Effector CD4-positive, alpha-beta T cell (primary cell): ENCODE measurements at places on chromosomes 7 and 10.

- DNase-seq, result no peak
Measured at GRCh38 chr10:74055383-74056049, 57.6 kb downstream of the VCL start.

DNA sequence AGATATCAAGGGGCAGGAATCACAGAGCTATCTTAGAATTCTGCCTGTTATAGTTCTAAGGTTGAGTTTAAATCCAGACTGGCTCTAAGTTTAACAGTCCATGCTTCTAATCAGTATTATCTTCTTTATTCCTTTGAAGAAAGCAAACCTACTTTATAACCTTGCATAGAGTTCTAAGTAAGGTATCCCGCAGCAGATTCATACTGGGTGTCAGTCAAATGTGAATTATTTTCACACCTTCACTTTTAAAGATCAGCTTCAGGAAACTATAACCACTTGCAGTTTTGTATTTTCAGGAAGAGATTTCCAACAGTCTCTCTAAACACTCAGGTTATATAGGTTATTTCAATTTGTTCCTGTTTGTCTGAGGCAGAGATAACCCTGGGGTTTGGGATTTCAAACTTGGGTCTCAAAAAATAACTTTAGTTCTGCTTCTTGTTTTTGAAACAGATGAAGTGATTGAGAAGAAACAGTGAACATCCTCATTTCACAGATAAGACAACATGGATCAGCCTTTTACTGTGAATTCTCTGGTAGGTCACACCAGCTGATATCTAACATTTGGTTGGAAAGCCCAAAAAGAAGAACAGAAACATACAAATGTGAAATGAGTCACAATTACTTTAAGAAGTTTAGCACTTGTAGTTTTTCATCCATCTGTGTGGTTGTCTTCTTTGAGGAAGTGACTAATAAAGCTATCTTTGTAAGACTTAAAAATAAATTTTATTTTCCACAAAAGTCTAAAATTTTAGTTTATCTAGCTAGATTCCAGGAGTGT is 21.4 kb downstream of the STAMBPL1 start:
- DNase-seq, result no peak

GRCh38 chr10:119176166-119176565 is 2.4 kb downstream of the PRDX3 start:
- no peak for DNase-seq

DNA sequence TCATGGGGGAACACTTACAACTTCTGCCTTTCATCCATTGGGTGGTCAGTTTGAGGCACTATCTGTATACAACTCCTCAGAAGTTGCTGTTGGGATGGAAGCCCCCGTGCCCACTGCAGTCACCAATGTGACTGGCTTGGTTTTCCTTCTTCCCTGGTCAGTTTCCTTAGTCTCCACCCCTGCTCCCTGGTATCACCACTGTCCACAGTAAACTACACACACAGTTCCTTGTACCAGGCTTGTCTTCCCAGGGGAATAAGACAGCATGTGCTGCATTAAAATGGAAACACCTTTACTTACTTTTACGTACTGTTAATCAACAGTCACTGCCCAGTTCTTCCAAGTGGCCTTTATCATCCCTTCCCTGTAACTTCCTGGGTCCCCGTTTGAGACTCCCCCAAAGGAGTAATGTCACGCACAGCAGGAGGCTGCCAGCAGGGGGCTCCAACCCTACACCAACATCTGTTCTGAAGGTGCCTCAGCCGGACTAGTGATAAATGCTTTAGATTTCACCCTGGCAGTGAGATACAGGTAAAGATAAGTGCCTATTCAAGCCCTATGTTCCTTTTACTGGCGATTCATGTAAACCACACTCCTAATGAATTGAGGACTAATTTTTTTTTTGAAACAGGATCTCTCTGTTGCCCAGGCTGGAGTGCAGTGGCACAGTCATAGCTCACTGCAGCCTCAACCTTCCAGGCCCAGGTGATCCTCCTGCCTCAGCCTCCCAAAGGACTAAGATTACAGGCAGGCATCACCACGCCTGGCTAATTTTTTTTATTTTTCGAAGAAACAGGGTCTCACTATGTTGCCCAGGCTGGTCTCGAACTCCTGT is 45.3 kb upstream of the PIK3AP1 start:
- peak; percentile 68 for DNase-seq

GRCh38 chr7:37751096-37751495 is 67.5 kb downstream of the GPR141 start:
- DNase-seq, result no peak

GRCh38 chr10:129941199-129942018 is 22.7 kb downstream of the EBF3 start:
- no peak for DNase-seq

DNA sequence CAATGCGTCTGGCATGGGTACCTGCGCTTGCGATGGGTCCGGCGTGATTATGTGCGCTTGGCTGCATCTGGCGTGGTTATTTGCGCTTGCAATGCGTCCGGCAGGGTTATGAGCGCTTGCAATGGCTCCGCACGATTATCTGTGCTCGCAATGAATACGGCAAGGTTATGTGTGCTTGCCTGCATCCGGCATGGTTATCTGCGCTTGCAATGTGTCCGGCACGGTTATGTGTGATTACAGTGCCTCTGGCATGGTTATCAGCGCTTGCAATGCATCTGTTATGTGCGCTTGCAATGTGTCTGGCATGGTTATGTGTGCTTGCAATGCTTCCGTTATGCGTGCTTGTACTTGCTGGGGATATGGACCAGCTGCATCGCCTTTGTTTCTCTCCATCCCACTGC is 37.7 kb downstream of the RBAK start:
- no peak for DNase-seq

- DNase-seq, result no peak
Measured at GRCh38 chr10:44198780-44199097, 186.2 kb downstream of the CXCL12 start.

GRCh38 chr7:14197280-14197679 is 207.8 kb upstream of the ETV1 start:
- no peak for DNase-seq

- no peak for DNase-seq
Measured at GRCh38 chr7:100509231-100509630, 25.5 kb downstream of the NYAP1 start.

DNA sequence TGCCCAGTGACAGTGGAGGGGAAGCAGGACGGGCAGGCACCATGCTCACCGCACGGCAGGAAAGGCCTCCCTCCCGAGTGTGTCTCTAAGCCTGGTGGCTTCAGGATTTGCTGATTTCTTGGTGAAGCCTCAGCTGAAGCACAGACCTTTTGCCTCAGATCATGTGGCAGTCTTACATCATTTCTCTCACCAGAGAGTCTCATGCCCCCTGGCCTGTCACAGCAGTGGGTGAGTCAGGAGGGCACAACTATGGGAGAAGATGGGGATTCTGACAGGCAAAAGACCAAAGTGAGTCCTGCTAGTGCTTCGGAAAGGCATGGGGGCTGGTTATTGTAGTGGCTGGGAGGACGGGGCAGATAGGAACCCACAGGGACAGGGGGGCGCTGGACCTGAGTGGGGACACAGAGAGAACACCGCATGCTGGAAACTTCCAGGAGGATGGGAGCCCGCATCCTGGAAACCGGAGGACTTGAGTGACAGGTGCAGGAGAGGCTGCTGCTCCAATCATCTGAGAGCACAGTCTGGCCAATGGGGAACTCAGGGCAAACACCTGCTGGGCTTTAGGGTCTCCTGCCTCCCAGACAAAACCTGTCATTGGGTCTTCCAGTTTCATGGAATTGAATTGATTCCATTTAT is 166.8 kb downstream of the ADARB2 start:
- DNase-seq, result no peak

DNA sequence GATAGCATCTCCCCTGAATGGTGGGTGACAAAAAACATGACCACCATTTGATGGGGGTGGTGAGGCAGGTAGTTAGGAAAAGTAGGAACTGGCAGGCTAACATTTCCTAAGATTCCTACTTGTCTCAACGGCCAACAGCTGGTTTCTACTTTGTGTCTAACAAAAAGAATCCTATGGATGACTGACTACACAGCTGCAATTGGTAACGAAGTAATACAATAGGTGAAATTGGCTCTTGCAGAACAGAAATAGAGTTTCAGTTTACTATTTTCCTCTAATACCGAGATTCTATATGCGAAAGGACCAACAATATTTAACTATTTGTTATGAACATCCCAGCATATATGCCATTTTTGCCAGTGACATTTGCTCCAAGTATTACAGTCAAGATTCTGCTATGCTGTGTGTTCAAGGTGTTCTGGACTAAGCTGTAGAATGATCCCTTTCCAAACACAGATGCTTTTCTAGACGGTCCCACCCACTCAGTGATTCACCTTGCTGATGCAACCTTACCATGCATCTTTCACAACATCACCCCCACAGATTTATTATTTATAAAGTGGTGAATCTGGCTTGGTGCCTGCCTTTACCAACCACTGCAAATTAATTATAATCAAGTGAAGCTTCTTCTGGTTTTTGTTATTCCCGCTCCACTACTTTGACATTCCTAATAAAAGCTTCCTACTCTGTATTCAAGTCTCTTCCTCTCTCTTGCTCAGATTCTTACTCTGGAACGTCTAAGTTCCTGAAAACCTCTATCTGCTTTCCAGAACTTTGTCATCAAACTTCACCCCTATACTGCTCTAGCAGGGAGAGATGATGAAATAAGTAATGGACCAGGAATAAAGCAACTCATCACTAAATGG is 16.8 kb downstream of the BBIP1 start:
- DNase-seq, result no peak

- DNase-seq, result no peak
Measured at GRCh38 chr7:82729172-82730030, 285.8 kb upstream of the CACNA2D1 start.

DNA sequence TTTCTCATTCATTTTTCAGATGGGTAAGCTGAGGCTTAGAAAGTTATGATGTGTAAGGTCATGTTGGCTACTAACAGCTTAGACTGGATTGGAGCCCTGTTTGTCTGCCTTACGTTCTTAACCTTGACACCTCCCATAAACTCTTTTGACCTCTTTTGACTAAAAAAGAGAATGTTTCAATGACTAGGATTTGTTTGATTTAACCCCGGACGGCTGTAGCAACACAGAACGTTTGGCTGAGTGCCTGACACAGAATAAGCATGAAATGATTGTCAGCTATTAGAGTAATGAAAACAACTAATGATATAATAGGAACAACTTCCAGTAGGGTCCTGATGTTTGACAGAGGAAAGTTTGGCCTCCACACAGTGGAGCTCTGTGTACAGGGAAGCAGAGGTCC is 83.3 kb upstream of the PDZD8 start:
- DNase-seq, result no peak

- DNase-seq, result no peak
Measured at GRCh38 chr7:105831824-105832535, 44.4 kb downstream of the ATXN7L1 start.

GRCh38 chr7:81007051-81007450 is 88.2 kb upstream of the SEMA3C start:
- DNase-seq, result no peak

DNA sequence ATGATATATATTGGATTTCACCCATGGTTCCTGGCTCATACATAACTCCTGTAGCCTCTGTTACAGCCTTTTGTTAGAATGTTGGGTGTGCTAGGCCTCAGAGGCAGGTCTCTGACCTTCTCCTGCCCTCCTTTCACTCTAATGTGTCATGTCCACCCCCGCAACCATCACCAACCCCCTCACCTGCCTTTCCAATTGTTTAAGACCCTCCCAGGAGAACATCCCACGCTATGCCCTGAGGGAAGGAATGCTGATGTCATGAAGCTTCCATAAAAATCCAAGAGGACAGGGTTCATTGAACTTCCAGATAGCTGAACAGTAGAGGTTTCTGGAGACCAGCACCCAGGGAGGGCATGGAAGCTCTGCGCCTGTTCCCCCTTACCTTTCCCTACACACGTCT is 30.8 kb upstream of the C10orf67 start:
- no peak for DNase-seq

DNA sequence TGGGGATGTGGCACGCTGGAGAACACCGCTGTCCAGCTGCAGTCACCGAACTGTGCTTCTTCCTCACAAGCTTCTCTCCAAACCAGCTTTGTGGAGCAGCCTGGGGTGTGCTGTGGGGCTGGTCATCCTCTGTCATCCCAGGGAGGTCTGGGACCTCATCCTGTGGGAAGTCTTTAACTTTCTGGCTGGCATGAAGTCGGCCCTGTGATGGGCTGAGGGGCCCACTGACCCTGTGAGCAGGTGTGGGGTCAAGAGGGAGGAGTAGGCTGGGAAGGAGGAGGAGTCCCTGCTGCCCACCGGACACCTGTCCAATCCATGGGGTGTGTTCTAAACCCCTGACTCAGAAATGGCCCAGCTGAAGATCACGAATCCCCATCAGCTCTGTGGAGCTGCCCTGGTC is 136.2 kb upstream of the SHH start:
- DNase-seq, result no peak

DNA sequence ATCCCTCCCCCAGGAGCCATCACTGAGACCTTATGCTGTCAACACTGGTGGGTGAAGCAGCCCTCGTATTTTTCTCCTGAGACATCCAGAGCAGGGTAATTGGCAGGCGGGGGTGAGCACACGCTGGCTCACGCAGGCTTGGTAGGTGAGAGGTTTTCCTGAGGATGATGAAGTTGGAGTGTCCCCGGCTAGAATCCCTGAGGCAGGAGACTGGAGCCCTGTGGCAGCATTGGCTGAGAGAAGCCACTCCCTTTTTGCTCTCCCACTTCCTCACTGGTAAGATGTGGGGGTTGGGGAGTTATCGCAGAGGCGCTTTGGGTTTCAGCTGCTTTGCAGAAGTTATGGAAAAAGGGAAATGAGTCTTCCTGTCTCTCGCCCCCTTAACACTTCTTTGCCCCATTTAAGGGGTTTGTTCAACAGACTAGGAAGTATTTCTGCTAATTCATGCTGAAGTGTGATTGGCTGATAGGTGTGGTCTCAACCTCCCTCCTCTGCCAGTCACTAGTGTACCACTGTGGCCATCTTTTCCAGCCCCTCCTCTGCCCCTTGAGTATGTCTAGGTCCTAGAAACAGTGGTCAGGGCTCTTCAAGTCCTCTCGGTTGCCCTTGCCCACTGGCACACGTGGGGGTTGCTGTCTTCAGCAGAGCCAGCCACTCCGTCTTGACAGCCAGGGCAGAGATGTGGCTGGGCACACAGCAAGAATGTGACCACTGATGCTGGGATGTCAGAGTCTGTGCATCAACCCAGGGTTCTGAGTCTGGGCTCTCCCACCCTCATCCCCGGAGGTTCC is 5.7 kb downstream of the ARPC1B start:
- peak; percentile 16 for DNase-seq

GRCh38 chr10:29647478-29647877 is 12.7 kb upstream of the SVIL start:
- DNase-seq, result no peak

GRCh38 chr10:18414061-18414460 is 237.3 kb downstream of the NSUN6 start:
- DNase-seq, result no peak
